ENCODE measurements at places on chromosomes 12 and 14. TPM values are rescaled to one million over a fixed set of nuclear protein-coding genes. Genes with fewer than 3 reads are reported as not detected.

GRCh38 chr12:3420693-3421092 lies 70.3 kb upstream of the PRMT8 start:
- no peak for DNase-seq

GRCh38 chr14:41623736-41624135 lies 17.1 kb downstream of the LRFN5 start:
- DNase-seq: no peak

GRCh38 chr14:77790566-77791224 lies 9.2 kb upstream of the ADCK1 start:
- no peak for DNase-seq

The TMEM121 gene
- 8.2 TPM for total RNA-seq

The HSPA2 gene
- 6.6 TPM for total RNA-seq

The RNF212B gene
- total RNA-seq: not detected

The INSM2 gene
- not detected for total RNA-seq
